Activated T-cell treated with anti-CD3 and anti-CD28 coated beads, Interleukin-2, amount 50 U/mL, for 72 hours (primary cell): ENCODE measurements at places on chromosomes 3 and 15. TPM values are rescaled to one million over a fixed set of nuclear protein-coding genes. Genes with fewer than 3 reads are reported as not detected.

AHSG gene
- total RNA-seq, result 0.14 TPM

SEC22A gene
- 22.9 TPM for total RNA-seq

GCNT3 gene
- not detected for total RNA-seq

MUSTN1 gene
- total RNA-seq, result 1.3 TPM

PLSCR5 gene
- not detected for total RNA-seq

HDC gene
- total RNA-seq, result 1.1 TPM

RTP1 gene
- total RNA-seq, result not detected

GRCh38 chr3:43632269-43632733 lies 10.5 kb upstream of the ANO10 start:
- DNase-seq, result no peak

- DNase-seq, result no peak
These were observed 180.5 kb upstream of the RASGRP1 start for GRCh38 chr15:38745126-38745525.

- DNase-seq, result no peak
These were observed 11.0 kb downstream of the GABRA5 start for GRCh38 chr15:26877831-26878230.

DNA sequence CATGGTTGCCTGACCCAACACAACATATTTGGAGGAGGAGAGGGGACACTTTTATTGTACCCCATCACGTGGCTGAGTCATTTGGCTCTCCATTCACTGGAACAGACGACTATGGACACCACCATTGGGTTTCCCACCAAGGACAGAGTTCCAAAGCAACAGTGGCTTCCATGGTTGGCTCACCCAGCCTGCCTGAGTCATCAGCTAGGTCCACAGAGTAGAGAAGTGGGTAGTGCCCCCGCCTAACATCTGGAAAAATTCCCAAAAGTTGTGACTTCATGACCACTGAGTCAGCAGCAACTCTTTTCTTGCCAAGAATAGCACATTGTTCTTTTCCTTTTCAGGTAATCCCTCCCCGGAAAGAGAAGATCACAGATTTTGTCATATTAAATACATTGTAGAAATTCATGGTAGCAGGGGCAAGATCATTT lies 3.0 kb upstream of the PPP1R2 start:
- peak; percentile 35 for DNase-seq

DNA sequence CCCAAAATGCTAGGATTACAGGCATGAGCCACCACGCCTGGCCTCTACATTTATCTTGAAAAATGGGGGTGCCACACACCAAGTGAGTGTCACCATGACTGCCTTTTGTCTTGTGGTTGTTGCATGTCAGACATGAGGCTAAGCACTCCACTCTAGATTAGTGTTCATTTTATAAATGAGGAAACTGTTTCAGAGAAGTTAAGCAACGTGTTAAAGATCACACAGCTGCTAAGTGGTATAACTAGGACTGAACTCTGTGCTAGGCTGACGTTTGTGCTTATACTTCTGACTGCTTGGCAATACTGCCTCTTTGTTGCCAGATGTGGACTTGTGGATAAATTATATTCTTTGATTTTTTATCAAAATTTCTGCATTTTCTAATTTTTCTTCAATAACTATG lies 50.8 kb upstream of the SMAD6 start:
- DNase-seq, result no peak

DNA sequence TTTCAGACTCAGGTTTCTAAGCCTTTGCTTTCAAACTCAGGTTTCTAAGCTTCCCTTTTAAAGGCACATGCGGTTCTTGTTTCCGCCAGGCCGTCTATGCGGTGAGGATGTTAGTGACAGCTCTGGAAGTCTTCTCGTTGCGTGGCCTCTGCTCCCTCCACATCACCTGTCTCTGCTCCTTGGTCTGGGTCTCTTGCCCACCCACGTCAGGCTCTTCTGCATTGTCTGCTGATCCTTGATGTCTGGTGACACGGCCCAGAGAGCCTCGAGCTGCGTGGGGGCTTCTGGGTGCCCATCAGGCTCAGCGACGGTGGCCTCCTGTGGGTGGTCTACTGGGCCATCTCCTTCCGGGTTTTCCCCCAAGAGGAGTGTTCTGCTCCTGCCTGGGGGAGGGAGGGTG lies 30.5 kb downstream of the KLF13 start:
- no peak for DNase-seq

GRCh38 chr15:62966294-62967078 lies 76.1 kb upstream of the TPM1 start:
- DNase-seq, result no peak

- DNase-seq, result no peak
These were observed 28.0 kb upstream of the PTX3 start for GRCh38 chr3:157408499-157409149.

- no peak for DNase-seq
These were observed 457.8 kb downstream of the FOXP1 start for GRCh38 chr3:71125738-71126137.

GRCh38 chr3:15152184-15152583 lies 53.2 kb upstream of the RBSN start:
- no peak for DNase-seq

GRCh38 chr3:124763644-124764358 lies 33.5 kb downstream of the UMPS start:
- DNase-seq, result no peak

DNA sequence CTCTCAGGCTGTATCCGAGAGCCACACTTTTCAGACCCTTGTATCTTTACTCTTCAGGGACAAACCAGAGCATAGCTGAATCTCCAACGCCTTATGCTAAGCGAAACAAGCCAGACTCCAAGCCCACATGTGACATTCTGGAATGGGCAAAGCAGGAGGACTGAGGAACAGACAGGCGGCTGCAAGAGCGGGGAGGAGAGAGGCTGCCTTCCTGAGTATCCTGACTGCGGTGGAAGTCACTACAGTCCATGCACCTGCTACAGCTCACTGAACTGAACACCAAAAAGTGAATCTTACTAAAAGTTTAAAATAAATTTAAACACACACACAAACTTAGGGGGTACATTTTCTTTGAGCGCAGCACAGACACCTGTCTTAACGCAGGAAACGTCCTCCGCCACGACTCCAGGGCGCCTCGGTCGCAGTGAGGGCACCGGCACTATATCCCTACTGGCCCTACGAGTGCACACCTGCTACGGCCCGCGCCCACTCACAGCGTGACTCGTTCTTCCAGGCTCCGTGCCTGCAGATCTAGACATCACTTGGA lies 1.4 kb downstream of the CYFIP1 start:
- DNase-seq, result no peak

DNA sequence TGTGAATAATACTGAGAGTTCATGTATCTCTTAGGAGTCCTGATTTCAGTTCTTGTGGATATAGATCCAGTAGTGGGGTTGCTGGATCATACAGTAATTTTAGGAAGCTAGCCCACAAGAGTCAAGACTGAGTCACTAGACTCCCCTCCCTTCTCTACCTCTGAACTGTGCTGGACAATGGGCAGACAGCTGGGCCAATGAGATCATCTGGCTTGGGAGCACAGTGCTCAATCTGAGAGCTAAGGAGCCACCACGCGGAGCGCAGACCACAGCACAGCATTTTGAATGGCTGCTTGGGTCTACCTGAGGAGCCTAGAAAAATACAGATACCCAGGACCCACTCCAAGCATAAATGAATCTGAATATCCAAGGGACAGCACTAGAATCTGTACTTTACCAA lies 32.5 kb downstream of the WNT5A start:
- no peak for DNase-seq

DNA sequence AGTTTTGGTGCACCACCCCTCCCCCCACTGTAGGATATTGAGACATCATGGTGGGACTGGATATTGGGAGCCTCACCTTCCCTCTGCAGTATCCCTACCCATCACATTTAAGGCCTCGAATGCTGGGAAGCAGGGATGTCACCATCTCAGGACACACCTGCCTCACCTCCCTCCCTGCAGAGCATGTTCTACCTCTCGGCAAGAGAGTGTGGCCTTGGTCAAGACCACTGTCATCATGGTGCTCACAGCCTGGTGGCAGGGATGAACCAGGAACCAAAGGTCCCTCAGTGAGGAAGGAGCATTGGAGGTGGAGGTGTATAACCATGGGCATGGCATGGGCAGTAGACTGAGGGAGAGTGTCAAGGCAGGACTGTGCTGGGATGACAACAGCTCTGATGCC lies 104.8 kb downstream of the CORO2B start:
- DNase-seq, result no peak

DNA sequence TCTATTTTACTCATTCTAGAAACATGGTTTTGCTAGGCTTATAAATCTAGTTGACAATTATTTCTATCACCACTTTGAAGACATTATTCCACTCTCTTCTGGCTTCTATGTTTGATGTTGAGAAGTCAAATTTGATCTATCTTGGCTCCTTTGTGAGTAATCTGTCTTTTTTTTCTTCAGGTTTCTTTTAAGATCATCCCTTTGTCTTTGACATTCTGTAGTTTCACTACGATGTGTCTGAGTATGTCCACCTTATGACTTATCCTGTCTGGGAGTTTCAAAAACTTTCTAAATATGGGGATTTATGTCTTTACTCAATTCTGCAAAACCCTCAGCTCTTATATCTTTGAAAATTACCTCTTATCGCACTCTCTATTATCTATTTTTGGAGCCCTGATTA lies 41.0 kb upstream of the TMEM158 start:
- DNase-seq, result no peak

GRCh38 chr3:42192334-42193200 lies 73.4 kb downstream of the CCK start:
- DNase-seq, result no peak

- no peak for DNase-seq
These were observed 89.7 kb downstream of the TRIM42 start for GRCh38 chr3:140767566-140767965.

GRCh38 chr3:38397320-38397719 lies 50.7 kb downstream of the XYLB start:
- peak; percentile 3 for DNase-seq

GRCh38 chr3:49124991-49125670 lies 4.5 kb upstream of the USP19 start:
- no peak for DNase-seq

- no peak for DNase-seq
These were observed 481.4 kb upstream of the CFAP20DC start for GRCh38 chr3:59531066-59531745.

- DNase-seq, result peak; percentile 73
These were observed 12.7 kb downstream of the ATP10A start for GRCh38 chr15:25850154-25851111.

GRCh38 chr3:148400754-148401153 lies 296.9 kb upstream of the AGTR1 start:
- DNase-seq, result no peak
